Mesothelial cell of epicardium (in vitro differentiated cells): ENCODE measurements at places on chromosomes 3 and 15. TPM values are rescaled to one million over a fixed set of nuclear protein-coding genes. Genes with fewer than 3 reads are reported as not detected.

DNA sequence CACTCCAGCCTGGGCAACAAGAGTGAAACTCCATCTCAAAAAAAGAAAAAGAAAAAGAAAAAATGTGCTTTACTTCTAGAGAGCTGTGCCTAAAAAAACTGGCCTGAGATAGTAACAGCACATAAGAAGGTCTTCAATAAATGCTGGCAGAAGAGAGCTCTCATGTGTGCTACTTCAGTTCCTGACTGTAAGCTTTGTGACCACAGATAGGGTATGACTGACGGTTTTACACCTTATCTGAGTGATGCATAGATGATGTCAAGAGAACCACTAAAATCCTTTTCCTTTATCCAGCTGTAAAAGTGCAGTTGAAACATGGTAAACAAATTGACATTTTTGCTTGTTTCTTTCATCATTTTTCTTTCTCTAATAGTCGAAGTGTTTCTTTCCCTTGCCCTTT lies 127.9 kb downstream of the C3orf70 start:
- H3K27me3 ChIP-seq, result no peaks in the 10 kb centered on the region
- H3K36me3 ChIP-seq, result peaks cover 22% of the 10 kb centered on the region
- no peak for DNase-seq
- H3K27ac ChIP-seq, result no peak overlapping the region

Gene LRRIQ4
- total RNA-seq, result 0.11 to 0.31 TPM (median 0.16 TPM) in 3 replicates

DNA sequence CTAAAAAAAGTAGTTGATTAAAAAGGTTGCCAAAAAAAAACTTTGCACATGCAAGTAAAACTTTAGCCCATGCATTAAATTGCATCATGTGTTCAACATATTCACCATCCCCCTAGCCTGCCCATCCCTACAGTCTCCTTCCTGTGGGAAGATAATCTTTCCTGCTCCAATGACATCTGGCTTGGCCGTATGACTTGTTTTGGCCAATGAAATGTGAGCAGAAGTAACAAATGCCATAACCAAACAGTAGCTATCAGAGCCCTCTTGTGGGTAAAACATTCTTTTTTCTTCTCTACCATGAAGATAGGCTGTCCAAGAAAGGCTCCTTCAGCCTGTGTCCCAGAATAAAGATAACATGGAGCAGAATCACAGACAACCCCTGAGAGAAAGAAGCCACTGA lies 15.3 kb downstream of the ERC2 start:
- no peak overlapping the region for H3K27ac ChIP-seq
- no peak for DNase-seq
- no peak overlapping the region for H3K4me3 ChIP-seq
- H3K4me1 ChIP-seq, result peaks cover 4% of the 10 kb centered on the region

Gene LARP6
- total RNA-seq, result 24.8 to 27.3 TPM (median 24.9 TPM) in 3 replicates

GRCh38 chr15:82986442-82986780 lies 401 bp downstream of the RAMAC start:
- DNase-seq, result no peak
- no peaks in the 10 kb centered on the region for H3K27me3 ChIP-seq
- peaks cover 18% of the 10 kb centered on the region for H3K36me3 ChIP-seq
- H3K4me1 ChIP-seq, result peaks cover 18% of the 10 kb centered on the region

GRCh38 chr3:128970740-128971047 lies 23.2 kb downstream of the CFAP92 start:
- no peak for DNase-seq
- H3K4me1 ChIP-seq, result peaks cover 10% of the 10 kb centered on the region
- H3K27ac ChIP-seq, result no peak overlapping the region
- no peak overlapping the region for H3K4me3 ChIP-seq
- H3K27me3 ChIP-seq, result peaks cover 6% of the 10 kb centered on the region

Gene KCNH8
- total RNA-seq, result 1.4 to 1.6 TPM (median 1.5 TPM) in 3 replicates

DNA sequence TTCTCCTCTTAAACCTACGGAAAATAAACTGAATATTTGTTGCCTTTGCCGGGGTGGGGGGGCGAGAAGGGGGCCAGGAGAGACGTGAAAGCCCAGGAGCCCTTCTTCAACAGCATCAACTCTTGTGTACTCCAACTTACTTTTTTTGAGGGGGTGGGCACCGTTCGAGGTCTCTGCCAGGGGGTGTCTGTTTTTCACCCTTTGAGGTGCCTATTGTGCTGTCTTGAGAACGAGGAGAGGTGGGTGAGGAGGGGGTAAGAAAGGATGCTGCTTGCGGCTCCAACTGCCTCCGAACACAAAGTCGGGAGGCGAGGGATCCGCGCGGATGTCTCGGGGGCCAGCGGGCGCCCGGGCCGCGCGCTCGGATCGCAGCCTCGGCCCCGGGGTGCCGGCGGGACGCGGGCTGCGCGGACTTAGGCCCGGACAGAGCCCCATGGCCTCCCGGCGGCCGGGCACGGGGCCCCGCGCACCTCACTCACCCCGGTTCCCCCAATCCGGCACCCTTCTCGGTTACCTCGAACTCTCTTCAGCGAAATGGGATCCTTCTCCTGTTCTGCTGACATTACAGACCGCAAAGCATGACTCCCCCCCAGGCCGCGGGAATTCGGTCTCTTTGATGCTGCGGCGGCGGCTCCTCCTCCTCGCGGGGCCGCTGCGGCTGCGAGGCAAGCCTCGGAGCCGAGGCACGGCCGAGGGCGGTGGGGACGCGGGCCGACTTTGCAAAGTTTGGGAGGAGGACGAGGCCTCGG lies 650 bp downstream of the PYGO1 start:
- H3K4me1 ChIP-seq, result peaks cover 16% of the 10 kb centered on the region
- peak overlapping the region; percentile 76 for H3K4me3 ChIP-seq
- peaks cover 2% of the 10 kb centered on the region for H3K36me3 ChIP-seq
- H3K27me3 ChIP-seq, result no peaks in the 10 kb centered on the region
- no peak overlapping the region for H3K27ac ChIP-seq

- no peak for DNase-seq
- peaks cover 20% of the 10 kb centered on the region for H3K4me1 ChIP-seq
- H3K27me3 ChIP-seq, result no peaks in the 10 kb centered on the region
- H3K27ac ChIP-seq, result no peak overlapping the region
- H3K4me3 ChIP-seq, result no peak overlapping the region
Measured at GRCh38 chr3:115788921-115789470, 165.7 kb downstream of the GAP43 start.

Gene FOXB1
- total RNA-seq, result not detected in 3 replicates

GRCh38 chr3:64766440-64766839 lies 78.6 kb upstream of the ADAMTS9 start:
- no peak for DNase-seq
- H3K27ac ChIP-seq, result no peak overlapping the region
- peaks cover 6% of the 10 kb centered on the region for H3K4me1 ChIP-seq
- no peaks in the 10 kb centered on the region for H3K36me3 ChIP-seq

Gene SIDT1
- not detected in 3 replicates for total RNA-seq

DNA sequence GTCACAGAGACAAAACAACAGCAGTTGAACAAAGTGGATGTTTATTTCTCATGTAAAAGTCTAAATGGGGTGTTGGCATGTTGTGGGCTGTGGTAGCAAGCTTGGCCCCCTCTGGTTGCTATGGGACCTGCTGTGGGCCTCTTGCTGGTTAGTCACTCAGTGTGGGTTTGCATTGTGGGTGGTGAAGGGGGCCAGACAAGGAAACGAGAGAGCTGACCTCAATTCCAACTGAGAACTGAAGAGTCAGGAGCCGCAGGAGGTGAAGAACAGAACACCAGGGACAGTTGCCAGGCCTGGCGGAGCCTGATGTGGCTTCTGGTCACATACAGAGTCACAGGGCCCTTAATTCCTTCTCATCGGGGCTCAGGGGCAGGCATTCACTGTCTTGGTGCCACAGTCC lies 1.9 kb upstream of the ADPGK start:
- DNase-seq, result no peak
- no peaks in the 10 kb centered on the region for H3K36me3 ChIP-seq
- H3K4me1 ChIP-seq, result peaks cover 20% of the 10 kb centered on the region
- H3K4me3 ChIP-seq, result no peak overlapping the region
- H3K27ac ChIP-seq, result peak overlapping the region; percentile 17

Gene ADGRG7
- not detected in 3 replicates for total RNA-seq

DNA sequence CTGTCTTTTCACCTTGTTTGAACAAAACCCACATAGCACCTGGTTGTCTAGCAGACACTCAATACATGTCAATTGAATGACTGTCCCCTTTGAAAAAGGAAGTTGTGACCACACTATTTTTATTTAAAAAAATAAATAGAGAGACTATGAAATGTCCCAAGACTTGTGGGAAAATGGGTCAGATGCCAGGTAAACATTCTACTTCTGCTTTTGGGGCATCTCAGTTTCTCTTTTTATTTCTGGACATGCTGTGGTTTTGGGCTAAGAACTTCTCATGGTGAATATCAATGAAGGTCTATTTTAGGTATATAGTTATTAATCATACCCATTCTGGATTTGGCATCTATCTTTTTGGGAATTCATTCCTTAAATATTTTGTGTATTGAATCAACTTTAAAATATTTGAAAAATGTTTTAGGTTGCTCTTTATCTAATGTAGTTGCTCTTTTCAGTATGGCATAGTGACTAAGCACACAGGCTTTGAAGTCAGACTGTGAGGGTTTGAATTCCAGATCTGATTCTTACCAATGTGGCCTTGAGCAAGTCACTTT lies 4.4 kb downstream of the TMEM45A start:
- no peak for DNase-seq
- peaks cover 6% of the 10 kb centered on the region for H3K27me3 ChIP-seq
- H3K4me3 ChIP-seq, result no peak overlapping the region
- H3K4me1 ChIP-seq, result peaks cover 14% of the 10 kb centered on the region

DNA sequence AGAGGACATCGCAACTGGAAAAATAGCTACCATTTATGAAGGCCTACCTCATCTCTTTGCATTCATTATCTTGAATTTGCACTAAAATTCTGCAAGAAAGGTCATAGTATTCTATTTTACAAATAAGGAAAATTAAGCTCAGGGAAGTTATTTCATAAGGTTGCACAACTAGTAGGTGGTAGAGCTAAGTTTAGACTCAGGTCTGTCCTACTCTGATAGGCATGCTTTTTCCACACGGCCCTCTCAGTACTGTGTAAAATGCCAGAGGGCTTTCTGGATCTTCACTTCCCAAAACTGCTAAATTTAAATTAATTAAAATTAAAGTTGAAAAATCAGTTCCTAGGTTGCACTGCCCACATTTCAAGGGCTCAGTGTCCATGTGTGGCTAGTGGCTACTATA lies 18.3 kb downstream of the MAP2K1 start:
- peak overlapping the region; percentile 57 for H3K27ac ChIP-seq
- H3K4me3 ChIP-seq, result no peak overlapping the region
- no peaks in the 10 kb centered on the region for H3K36me3 ChIP-seq
- no peak for DNase-seq

Gene PLS1
- total RNA-seq, result 7.2 to 7.5 TPM (median 7.3 TPM) in 3 replicates

Gene PLSCR2
- total RNA-seq, result 0.31 TPM in 1 of 3 replicates, not detected in the others

DNA sequence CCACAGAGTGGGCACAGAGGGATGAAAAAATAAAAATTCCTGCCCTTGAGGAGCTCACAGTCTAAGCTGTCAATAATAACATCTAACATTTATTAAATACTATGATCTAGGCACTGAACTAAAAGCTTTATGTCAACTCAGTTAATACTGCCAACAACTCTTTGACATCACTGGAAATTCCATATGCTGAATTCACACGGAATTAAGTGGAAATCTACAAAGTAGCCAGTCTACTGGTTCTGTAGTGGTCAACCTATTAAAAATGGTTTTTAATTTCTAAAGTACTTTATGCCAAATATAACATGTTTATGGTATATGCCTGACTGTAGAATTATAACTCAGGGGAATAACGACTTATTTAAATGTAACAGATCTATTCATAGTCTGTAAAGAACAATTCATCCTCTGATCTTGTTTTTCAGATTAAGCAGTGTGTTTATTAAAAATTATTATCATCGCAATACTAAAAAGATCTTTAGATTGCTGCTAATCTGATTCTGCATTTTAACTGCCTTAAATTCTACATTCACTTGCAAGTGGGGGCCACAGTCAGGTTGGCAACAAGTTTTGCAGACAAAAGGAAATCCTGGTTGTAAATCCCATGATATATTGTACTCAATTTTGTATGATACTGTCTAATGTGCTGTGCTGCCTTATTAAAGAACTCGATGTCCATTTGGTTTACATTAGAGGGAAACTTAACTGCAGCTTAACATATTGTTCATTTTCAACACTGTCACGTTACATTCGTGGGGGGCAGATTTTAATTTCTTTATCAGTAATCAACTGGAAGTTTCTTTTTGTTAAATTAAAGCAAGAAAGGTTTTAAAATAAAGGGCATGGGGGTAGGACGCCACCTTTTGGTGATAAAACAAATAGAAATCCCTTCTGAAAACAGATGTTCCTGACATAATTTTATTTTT lies 2.6 kb upstream of the FOXP1 start:
- peak overlapping the region; percentile 97 for H3K27ac ChIP-seq
- H3K4me1 ChIP-seq, result peaks cover 41% of the 10 kb centered on the region
- no peak for DNase-seq
- no peak overlapping the region for H3K4me3 ChIP-seq

- H3K27ac ChIP-seq, result no peak overlapping the region
- no peaks in the 10 kb centered on the region for H3K4me1 ChIP-seq
- no peak for DNase-seq
- H3K27me3 ChIP-seq, result no peaks in the 10 kb centered on the region
- peaks cover 67% of the 10 kb centered on the region for H3K36me3 ChIP-seq
Measured at GRCh38 chr3:136277115-136277514, 27.0 kb downstream of the PCCB start.

DNA sequence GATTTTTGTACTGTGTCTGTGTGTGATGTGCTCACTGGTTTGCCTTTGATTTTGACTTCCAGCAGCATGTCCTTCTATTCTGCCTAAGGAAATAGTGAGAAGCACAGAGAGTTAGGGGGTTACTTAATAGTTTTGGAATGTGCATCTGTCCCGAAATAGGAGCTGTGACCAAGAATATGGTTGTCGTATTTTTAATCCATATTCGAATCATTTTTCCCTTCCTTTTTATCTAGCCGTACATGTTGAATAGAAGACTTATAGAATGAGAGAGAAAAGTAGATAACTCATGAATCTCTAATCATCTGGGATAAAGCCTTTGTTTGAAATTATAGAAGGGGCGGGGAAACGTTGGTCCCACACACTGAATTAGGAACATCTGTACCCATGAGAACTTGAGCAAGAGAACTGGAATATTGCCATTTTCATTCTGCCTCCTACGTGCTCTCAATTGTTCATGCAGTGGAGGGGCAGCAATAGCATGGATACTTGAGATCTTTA lies 23.6 kb downstream of the CRTC3 start:
- peaks cover 31% of the 10 kb centered on the region for H3K4me1 ChIP-seq
- no peak for DNase-seq
- no peak overlapping the region for H3K4me3 ChIP-seq
- peaks cover 6% of the 10 kb centered on the region for H3K36me3 ChIP-seq
- H3K27me3 ChIP-seq, result no peaks in the 10 kb centered on the region

Gene GALNT15
- total RNA-seq, result 0.07 to 0.13 TPM (median 0.11 TPM) in 3 replicates

DNA sequence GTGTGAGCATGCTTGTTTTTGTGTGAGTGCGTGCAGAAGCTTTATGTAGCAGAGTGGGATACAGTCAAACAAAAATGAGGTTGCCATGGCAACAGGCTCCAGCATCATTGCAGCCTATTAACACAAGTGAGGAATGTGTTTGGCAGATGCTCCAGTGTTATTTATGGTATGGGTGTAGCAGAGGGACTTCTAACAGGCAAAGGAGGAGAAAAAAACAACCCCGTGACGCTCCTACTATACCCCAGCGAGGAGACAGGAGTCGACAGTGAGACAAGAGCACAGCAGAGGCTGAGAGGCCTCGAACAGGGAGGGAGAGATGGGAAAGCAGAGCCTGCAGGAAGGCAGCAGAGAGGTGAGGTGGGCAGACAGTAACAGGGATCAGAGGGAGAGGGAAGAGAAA lies 4.9 kb downstream of the ADCY5 start:
- peaks cover 76% of the 10 kb centered on the region for H3K27me3 ChIP-seq
- H3K4me1 ChIP-seq, result peaks cover 1% of the 10 kb centered on the region
- DNase-seq, result no peak
- no peaks in the 10 kb centered on the region for H3K36me3 ChIP-seq

GRCh38 chr3:25465266-25465860 lies 37.3 kb downstream of the RARB start:
- peak overlapping the region; percentile 50 for H3K27ac ChIP-seq
- no peaks in the 10 kb centered on the region for H3K27me3 ChIP-seq
- no peak for DNase-seq
- H3K4me3 ChIP-seq, result no peak overlapping the region
- H3K36me3 ChIP-seq, result peaks cover 33% of the 10 kb centered on the region
